AML-193 (cell line): ENCODE measurements at places on chromosomes 12 and 14.

GRCh38 chr14:99624971-99625370 is 20.0 kb upstream of the HHIPL1 start:
- DNase-seq: no peak

- DNase-seq: no peak
Measured at GRCh38 chr14:91298576-91298975, 54.1 kb upstream of the GPR68 start.

- DNase-seq: no peak
Measured at GRCh38 chr12:4284306-4284705, 10.7 kb downstream of the CCND2 start.

GRCh38 chr12:131430158-131430742 is 280.6 kb upstream of the SFSWAP start:
- no peak for DNase-seq

GRCh38 chr12:25843976-25844375 is 114.5 kb upstream of the RASSF8 start:
- DNase-seq: no peak

- DNase-seq: no peak
Measured at GRCh38 chr12:129961091-129961490, 57.3 kb upstream of the TMEM132D start.

GRCh38 chr12:114274131-114274530 is 131.8 kb downstream of the TBX5 start:
- DNase-seq: no peak

- no peak for DNase-seq
Measured at GRCh38 chr12:50477241-50477832, 27.4 kb upstream of the DIP2B start.

DNA sequence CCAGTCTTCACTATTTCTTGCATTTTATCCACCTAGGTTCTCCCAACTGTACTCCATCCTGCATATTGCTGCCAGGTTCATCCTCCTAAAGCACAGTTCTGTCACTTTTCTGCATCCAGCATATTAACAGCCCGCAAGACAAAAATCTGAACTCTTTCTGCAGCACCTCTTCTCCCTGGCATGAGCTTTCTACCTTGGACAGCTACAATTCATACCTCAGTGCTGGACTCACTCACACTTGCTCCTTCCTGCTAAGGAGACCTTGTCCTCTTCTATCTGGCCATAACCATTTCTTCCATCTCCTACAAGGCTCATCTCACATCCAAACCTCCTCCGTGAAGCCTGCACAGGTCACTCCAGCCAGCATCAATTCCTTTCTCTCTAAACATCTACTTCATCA is 170.1 kb upstream of the GRIP1 start:
- DNase-seq: no peak

- no peak for DNase-seq
Measured at GRCh38 chr14:50620341-50620740, 47.8 kb downstream of the SAV1 start.

GRCh38 chr12:19739195-19739776 is 300.0 kb downstream of the AEBP2 start:
- DNase-seq: peak; percentile 51

DNA sequence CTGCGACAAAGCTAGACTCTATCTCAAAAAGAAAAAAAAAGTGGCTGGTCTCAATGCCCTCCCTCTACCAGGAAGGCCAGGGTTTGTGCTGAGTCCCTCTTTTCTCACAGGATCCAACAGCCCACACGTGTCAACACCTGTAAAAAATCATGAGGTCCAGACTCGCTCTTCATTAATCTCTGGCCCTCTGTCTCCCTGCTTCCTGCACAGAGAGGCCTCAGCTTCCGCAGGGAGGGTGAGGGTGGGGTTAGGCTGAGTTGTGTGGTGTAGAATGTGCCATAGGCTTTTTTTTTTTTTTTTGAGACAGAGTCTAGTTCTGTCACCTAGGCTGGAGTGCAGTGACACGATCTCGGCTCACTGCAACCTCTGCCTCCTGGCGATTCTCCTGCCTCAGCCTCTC is 6.1 kb downstream of the CFAP73 start:
- DNase-seq: no peak

GRCh38 chr14:100874411-100875091 is 29.0 kb downstream of the RTL1 start:
- DNase-seq: no peak

GRCh38 chr12:112419297-112420133 is 768 bp downstream of the PTPN11 start:
- peak; percentile 40 for DNase-seq

DNA sequence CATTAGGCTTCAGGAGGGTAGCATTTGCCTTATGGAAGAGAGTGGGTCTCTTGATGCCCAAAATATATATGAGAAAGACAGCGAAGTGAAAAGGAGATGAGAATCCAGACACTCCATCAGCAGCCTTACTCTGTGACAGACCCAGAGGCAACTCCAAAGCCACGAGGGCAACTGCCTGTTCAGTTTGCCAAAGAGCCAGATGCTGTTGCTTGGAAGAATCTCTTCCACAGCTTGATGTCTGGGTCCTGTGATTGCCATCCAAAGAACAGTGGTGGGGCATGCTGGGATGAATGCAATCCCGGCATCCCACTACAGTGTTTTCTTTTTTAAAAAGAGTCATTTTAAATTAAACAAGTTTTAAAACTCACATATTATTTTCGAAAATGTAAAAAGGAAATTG is 10.9 kb upstream of the OTX2 start:
- DNase-seq: no peak

DNA sequence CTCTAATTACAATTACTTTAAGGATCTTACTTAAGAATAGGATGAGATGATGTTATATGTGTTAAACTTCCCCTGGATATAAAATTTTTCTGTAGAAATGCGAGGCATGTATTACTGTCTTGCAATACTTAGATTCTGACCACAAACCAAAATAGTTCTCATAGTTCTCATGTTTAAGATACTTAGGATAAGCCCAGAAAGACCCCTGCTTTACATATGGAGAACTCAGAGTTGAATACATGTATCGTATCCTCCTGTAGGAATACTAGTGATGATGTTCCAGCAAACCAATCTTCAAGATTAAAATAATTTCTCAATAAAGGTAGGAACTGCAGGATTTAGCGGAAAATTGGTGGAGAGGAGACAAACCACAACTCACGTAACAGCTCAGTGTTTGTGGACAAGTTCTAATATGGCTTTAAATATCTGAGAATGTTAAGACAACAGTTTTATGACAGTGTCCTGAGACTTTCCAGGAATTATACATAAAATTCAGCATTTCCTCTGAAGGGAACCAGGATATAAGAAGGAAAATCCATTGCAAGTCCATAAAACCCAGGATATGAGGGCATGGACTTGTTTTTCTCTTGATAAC is 114.7 kb upstream of the CRY1 start:
- DNase-seq: no peak
